ENCODE measurements at places on chromosomes 5 and 9. TPM values are rescaled to one million over a fixed set of nuclear protein-coding genes. Genes with fewer than 3 reads are reported as not detected.

The TNFSF15 gene
- not detected for total RNA-seq

DNA sequence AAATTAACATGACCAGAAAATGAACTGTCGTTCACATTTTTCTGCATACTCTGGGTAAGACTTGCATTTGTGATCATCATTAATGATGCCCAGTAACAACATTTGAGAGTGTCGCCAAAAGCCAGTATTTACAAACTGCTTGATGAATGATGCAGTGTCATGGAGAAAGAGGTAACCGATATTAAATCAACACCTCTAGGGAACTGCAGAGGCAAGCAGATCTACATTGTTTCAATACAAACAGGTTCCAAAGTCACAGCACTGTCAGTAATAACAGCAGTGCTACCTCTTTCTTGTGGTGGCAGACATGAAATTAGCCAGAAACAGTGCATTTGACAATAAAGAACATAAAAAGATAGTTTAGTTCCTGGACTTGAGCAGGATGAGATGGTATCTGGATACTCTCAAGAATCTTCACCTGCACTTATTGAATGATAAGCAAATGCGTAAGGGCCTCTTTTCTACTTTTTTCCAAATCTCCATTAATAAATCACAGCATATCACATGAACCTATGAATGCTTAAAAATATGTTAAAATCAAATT is 456.6 kb downstream of the ARHGEF28 start:
- DNase-seq, result no peak

DNA sequence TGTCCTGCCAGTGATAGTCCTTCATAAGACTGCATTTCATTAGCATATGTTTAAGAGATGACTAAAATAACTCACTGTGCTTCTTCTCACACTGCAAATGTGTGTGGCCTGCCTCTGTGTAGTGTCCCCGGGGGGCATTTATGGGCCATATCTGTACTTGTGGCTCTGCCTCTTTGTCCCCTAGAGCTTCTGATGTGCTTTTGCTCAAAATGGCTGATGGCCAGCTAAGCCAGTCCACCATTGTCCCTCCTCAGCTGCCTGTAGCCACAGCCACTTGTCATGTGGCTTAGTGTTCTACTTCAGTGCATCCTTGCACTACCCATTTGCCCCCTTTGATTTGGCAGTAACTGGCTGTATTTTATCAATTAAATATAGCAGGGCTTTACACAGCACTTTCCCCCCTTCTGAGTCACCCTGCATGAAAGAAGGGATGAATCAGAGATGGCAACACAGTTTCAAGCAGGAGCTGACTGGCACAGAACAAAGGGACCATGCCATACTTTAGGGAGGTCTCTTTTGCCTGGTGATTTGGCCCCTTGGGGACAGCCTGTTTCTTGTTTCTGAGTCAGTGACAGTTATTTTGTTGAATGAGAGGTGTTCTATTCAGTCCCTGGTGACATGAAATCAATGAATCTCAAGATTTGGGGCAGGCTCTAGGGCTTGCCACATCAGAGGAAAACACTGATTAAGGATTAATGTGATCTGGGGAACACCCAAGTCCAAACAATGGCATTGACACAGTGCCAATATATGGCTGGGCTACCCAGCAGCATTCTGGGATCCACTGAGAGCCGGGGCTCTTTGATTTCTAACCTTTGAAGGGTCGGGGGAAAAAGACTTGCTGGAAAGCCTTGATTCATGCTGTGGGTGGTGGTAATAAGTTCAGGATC is 245.5 kb downstream of the SMARCA2 start:
- DNase-seq, result no peak

- no peak for DNase-seq
Observed at GRCh38 chr5:50699737-50700136, 33.3 kb downstream of the PARP8 start.

DNA sequence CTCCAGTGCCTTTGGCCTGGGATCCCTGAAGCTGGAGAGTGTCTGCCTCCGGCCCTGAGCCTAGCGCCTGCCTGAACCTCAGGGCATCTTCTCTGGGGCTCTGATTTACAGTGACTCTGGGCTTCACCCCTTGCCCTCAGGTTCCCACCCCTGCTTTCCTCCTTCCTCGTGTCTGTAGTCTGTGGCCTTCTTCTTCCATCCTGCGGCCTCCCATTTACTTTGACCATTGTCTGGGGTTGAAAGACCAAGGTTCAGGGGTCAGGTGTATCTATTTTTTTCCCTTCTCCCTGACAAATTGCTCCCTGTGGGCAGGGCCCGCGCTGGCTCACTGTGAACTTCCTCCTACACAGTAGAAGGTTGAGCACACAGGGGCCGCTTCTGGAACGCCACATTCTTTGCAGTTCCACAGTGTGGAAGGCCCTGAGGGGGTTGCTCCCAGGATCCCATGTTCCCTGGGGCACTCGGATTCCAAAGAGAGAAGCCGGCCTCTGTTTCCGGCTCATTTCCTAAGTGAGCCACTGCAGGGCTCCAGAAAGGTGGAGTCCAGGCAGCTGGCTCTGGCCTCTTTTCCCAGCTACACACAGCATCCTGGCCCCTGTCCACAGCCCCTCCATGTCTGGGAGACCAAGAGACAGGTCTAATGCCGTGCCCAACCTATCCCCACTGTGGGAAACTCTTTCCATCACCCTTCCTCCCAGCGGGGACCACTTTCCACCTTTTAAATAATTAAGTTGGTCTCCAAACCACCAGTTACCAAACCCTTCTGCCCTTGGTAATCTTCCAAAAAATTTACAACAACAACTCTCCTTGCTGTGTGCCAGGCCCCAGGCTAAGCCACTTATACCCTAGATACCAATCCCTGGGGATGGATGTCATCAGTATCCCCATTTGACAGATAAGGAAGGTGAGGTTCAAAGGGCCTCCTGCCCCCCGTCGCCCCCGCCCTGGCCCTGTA is 140.3 kb upstream of the IER5L start:
- DNase-seq, result peak; percentile 13

DNA sequence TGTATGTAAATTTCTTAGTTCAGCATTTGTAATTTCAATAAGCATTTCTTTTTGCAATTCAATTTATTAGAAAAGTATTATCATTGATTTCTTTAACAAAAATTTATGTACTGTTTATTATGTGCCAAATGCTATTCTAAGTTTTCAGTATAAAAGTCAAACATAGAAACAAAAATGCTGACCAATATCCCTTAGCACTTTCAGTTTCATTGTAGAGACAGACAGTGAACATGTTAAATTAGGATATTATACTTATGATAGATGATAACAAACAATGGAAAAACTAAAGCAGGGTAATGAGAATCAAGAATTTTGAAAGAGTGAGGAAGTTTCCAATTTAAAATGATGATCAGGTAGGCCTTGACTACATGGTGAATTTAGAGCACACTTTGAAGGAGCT is 1106.0 kb downstream of the TAF11L14 start:
- no peak for DNase-seq

DNA sequence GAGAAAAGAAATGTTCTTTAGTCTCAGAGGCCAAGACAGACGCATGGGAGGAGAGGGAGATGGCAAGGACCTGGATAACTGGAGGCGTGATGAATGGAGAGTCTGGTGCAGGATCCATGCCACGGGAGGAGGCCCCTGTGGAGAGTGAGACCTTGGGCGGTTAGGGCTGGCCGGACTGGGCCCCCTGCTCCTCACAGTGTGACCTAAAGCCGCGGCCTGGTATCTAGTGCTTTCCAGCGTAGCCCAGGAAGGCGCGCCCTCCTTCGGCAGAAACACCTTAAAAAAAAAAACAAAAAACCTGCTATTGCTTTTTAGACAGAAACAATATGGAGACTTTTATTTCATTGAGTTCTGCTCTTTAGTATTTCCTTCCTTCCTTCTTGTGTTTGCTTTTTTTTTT is 33.1 kb downstream of the SCGB3A1 start:
- no peak for DNase-seq

The MED22 gene
- 43.3 TPM for total RNA-seq

Measured in natural killer cell treated with Interleukin-12 subunit alpha and Interleukin-12 subunit beta and Interleukin-15 and Interleukin-18, amount 100 ng/mL, for 72 hours (primary cell).